ENCODE measurements at places on chromosomes 5 and 9. TPM values are rescaled to one million over a fixed set of nuclear protein-coding genes. Genes with fewer than 3 reads are reported as not detected.

Gene C1QTNF2
- 0.44 TPM for total RNA-seq

Gene RNF44
- 113 TPM for total RNA-seq

Gene TRIM36
- 1.6 TPM for total RNA-seq

Gene PCDHB9
- total RNA-seq: 1.8 TPM

All from Panc1 (cell line).